Purkinje cell (primary cell): ENCODE measurements at places on chromosomes 3 and 15. TPM values are rescaled to one million over a fixed set of nuclear protein-coding genes. Genes with fewer than 3 reads are reported as not detected.

The FBXW12 gene
- polyA plus RNA-seq = 0.17 TPM in 1 of 2 replicates, not detected in the other

The NIPA2 gene
- polyA plus RNA-seq = 44.0 and 68.4 TPM in 2 replicates

The HRG gene
- not detected in 2 replicates for polyA plus RNA-seq

The ARGFX gene
- polyA plus RNA-seq = not detected in 2 replicates

The CLDN16 gene
- not detected in 2 replicates for polyA plus RNA-seq

The ATP10A gene
- polyA plus RNA-seq = 0.11 and 0.20 TPM in 2 replicates

The KNG1 gene
- polyA plus RNA-seq = not detected in 2 replicates
